ENCODE measurements at places on chromosomes 1 and 21.
A peak's percentile ranks its signal among the peaks of the same experiment; 100 is the strongest.

DNA sequence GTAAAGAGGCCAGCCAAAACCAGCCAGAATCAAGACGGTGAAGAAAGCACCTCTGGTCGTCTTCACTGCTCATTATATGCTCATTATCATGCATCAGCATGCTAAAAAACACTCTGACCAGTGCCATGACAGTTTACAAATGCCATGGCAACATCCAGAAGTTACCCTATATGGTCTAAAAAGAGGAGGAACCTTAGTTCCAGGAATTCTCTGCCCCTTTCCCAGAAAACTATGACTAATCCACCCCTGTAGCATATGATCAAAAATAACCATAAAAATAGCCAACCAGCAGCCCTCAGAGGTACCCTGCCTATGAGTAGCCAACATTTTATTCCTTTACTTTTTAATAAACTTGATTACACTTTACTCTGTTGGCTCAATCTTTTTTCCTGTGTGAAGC is 34.2 kb upstream of the PBX1 start:
- no peak for DNase-seq

DNA sequence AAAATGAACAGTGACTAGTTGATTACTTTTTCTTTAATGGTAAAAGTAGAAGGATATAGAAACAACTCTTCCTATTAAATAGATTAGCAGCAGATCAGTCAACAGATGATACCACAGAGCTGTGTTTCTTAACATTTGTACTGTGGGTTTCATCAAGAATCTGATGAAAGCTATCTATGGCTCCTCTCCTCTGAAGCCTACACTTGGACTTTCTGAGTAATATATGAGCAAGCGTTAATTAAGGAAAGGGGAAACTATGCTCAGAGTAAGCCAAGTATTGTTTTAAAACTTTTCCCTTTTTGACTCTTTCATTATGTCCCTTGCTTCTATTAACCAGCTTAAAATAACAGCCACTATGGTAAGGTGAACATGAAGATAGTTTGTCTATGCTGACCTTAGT is 10.8 kb downstream of the ARID4B start:
- peak; percentile 57 for DNase-seq

- DNase-seq, result no peak
Observed at GRCh38 chr1:110668549-110668948, 6.2 kb downstream of the KCNA3 start.

DNA sequence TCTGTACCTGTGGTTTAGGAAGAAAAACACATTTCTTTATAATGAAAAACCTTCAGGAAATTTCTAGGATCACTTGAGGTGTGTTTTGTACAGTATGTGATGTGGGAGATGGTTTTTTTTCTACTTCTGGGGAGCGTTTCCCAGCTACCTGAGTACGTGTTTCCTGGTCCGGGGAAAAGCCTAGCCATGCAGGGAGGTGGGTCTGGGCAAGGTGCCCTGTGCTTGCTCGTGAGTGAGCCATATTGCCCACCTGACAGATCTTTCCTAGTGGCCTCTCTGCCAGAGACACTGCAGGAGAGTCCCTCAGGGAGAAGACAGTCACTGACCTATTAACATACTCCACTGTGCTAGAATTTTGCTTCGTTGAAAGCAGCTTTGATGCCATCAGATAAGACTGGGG is 41.3 kb downstream of the TRPM2 start:
- no peak for DNase-seq

DNA sequence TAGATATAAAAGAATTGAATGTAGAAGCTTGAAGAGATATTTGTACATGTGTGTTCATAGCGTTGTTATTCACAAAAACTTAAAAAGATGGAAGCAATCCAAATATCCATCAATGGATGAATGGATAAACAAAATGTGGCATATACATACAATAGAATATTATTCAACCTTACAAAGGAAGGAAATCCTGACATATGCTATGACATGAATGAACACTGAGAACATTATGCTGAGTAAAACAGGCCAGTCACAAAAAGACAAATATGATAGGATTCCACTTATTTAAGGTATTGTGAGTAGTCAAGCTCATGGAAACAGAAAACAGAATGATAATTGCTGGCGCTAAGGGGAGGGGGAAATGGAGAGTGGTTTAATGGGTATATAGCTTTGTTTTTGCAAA is 47.0 kb upstream of the DYRK1A start:
- DNase-seq, result no peak

DNA sequence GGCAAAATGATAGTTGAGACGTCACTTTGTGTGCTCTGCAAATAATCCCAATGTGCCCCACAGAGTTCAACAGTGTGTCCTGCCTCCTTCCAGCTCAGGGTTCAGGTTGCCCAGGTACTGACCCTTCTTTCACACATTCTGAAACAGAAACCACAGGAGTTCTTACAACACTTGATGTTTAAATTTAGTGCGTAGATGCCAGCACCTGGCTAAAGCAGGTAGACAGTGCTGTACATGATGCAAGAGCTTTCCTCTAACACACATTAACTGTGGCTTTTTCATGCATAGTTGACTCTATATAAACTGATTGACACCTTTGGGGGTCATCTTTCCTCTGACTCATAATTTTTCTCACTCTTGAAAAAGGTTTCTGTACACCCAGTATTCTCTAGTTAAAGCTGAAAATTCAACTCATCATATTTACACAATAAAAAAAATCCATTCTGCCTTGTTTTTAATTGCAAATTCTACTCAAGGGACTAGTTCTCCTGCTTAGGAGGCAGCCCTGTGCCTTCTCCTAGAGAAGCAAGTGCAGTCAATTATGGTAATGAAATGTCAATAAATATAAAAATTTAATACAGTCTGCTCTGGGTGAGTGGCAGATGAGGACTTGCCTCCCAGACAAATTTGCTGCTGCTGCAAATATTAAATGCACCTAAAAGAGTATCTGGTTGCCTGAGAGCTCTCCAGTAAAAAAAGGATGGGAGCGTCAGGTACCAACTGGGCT is 91.4 kb downstream of the NR5A2 start:
- no peak for DNase-seq

GRCh38 chr1:174795806-174796205 is 203.9 kb upstream of the CACYBP start:
- DNase-seq, result no peak

DNA sequence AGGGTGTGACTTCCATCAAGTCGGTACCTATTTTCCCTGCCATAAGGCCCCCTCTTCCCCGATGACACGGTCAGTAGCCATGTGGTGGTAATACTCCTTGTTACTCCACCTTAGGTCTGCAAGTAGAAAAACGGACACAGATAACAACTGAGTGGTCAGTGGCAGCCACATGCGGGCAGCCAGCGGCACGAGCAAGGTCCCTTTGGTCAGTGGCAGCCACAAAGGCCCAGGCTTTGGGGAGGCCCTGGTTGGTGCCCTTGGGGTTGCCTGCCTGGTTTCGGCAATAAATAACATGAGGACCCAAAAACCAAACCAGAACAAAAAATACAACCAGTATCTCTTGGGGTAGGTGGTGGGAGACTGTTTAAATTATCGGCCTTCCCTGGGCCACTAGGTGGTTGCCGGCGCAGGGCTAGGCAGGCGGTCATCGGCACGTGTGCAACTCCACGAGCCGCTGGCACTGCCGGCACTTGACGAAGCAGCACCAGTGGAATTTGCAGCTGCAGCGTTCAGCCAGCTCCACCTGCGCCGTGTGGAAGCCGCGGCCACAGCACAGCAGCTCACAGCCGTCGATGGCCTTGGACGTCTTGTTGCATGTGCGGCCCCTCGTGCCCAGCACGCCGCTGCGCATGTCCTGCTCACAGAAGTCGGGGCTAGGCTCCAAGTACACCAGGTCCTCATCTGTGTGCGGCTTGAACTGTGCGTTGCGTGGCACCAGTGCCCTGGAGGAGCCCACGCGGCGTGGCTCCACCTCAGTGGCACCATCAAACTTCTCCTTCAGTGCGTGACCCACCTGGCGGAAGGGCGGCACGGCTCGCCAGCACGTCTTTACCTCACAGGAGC is 23.1 kb downstream of the WNT4 start:
- no peak for DNase-seq

DNA sequence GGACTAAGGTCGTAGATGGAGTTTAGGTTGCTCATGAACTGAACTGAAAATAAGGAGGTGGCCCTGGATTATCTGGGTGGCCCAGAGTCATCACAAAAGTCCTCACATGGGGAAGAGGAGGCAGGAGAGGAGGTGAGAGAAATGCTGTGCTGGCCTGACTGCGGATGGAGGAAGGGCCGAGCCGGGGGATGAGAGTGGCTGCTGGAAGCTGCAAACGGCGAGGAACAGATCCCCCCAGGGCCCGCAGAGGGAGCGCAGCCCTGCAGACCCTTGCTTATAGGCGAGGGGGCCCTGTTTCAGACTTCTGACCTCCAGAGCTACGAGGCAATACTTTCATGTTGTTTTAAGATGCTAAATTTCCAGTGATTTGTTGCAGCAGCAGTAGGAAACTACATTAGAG is 102.7 kb upstream of the C1orf174 start:
- no peak for DNase-seq

GRCh38 chr1:210527091-210527490 is 198.4 kb downstream of the HHAT start:
- no peak for DNase-seq

- no peak for DNase-seq
Observed at GRCh38 chr1:175449306-175449705, 256.7 kb upstream of the KIAA0040 start.

GRCh38 chr21:16285605-16286126 is 555.9 kb downstream of the USP25 start:
- no peak for DNase-seq

DNA sequence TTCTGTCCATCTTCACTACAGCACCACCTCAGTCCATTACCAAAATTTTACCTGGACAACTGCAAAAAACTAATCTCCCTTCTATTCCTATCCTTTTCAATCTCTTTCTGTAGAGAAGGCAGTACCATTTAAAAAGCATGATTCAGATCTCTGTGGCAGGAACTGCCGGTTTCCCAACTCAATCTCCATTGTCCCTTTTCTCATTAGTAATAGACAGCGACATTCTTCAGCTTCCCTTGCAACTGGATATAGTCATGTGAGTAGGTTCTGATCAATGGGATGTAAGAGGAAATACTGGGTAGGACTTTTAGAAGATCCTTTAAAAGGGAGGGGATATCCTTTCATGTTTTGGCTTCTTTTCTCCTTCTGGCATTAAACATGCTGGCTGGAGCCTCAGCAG is 74.9 kb downstream of the ADCY10 start:
- no peak for DNase-seq

DNA sequence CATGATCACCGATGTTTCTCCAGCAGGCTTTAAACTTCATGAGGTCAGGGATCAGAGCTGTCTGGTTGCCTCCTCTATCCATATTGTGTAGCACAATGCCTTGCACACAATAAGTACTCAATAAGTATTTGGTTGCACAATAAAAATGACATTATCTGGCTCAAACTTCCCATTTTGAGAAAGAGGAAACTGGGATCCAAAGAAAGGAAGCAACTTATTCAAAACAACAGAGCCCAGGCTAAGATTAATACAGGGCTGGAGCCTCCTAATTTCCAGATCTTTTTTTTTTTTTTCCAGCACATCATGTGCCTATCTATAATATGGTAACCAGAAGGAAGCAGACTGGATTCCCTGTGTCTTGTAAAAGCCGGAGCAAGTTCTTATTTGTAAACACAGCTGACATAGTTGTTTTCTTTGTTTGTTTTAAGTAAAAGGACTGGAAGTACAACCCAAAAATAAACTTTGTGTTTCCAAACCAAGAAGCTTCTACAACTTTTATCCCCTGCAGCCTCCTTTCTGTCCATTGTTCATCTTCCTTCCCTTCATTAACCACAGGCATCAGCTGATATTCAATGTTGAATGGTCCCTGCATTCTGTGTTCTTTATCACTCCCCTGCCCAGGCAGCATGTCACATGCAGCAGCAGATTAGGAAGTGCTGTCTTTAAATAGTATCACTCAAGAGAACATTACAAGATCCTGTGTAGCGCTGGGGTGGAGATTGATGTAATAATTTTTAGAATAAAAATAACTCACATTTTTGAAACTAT is 71.2 kb upstream of the HOOK1 start:
- peak; percentile 70 for DNase-seq

DNA sequence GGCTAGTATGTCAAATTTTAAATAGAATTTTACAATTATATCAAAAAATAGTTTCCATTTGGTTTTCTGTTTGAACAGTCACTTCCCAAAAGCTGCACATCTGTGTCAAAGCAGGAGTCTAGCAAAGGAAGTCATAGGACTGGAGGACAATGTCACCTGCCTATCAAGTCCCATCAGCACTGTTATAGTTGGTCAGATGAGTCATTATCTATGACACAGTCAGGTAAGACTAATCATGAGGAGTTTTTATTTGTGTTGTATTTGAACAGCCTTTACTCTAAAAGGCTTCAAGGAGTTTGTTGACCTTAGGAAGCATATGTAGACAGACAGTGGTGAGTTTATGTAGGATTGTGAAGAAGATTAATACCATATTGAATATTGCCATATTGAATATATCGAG is 74.2 kb upstream of the QSOX1 start:
- no peak for DNase-seq

- DNase-seq, result peak; percentile 74
Observed at GRCh38 chr1:108043707-108044106, 78.7 kb upstream of the VAV3 start.

DNA sequence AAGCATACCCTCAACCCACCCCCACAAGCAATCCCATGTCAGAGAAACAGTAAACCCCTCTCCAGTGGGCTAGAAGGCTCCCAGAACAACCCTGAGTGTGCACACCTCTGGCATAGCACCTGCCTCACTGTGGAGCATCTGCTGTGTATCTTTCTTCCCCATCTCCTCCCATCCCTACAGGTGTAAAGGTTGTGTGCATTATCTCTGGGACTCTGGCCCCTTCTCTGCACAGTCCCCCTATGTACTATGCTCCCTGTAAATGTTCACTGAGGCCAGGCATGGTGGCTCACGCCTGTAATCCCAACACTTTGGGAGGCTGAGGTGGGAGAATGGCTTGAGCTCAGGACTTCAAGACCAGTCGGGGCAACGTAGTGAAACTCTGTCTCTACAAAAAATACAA is 700 bp upstream of the CACNA1S start:
- no peak for DNase-seq
